Activated T-helper 9 cell treated with anti-CD3 and anti-CD28 coated beads, Interleukin-2, amount 50 U/mL, for 16 hours (primary cell): ENCODE measurements at places on chromosomes 7 and 10.

DNA sequence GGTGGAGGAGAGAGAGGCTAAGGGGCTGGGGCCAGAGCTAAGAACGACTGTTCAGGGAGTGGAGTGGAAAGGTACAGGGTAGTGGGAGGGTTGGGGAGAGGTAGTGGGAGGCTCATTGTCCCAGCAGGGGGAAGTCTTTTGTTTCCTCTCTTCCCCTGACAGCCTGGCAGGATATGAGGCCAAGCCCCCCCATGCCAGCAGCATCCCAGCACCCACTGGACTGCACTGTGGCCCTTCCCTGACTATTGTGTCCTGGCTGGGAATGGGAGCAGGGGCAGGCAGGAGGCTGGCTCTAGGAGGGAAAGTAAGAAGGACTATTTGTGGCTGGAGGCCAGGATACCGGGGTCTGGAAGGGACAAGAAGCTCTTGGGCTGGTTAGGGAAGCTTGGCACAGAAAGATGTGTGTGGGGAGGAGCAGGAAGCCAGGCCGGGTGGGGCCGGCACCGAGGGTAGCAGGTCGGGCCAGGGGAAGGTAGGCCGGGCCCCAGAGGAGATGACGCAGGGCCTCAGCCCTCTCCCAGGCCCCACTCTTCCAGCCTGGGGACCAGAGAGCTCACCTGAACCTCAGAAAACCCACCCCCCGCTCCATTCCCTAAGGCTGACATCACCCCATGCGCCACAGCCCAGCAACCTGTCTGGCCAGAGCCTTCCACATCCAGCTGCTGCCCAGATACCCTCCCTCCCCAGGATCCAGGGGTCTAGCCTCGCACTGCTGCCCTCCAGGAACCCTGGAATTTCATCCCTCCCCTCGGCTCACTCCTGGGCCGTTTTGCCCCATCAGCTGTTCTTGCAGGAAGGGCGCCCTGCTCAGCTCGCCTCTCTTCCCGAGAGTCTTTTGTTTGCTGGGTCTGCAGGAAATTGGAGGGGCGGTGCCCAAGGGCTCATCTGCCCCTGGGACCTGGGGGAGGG is 8.8 kb upstream of the EPHB4 start:
- no peak for DNase-seq

- DNase-seq = no peak
These were observed 43.2 kb upstream of the ACSL5 start for GRCh38 chr10:112330607-112331160.

DNA sequence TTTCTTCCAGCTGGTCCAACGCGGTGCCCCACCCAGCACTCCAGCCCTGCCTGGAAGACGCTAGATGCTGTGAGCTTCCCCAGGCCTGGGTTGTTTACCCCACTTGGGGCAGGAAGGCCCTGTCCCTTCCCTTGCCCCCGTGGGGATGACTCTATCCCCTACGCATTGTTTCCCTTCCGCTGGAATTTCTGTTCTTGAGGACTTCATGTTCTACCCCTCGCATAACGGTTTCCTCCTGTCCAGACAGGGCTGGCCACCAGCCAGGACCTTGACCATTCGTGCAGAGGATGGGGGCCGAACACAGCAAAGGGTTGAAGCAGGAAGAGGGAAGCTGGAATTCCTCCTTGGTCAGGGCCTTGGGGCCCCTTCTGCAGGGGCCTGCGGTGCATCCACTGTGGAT is 14.7 kb upstream of the SERPINE1 start:
- no peak for DNase-seq

GRCh38 chr10:43825984-43826383 is 177.3 kb upstream of the ZNF32 start:
- no peak for DNase-seq

- DNase-seq = no peak
These were observed 433.9 kb downstream of the SORCS3 start for GRCh38 chr10:105075031-105075430.

- no peak for DNase-seq
These were observed 43.1 kb downstream of the DENND2A start for GRCh38 chr7:140597428-140597949.

DNA sequence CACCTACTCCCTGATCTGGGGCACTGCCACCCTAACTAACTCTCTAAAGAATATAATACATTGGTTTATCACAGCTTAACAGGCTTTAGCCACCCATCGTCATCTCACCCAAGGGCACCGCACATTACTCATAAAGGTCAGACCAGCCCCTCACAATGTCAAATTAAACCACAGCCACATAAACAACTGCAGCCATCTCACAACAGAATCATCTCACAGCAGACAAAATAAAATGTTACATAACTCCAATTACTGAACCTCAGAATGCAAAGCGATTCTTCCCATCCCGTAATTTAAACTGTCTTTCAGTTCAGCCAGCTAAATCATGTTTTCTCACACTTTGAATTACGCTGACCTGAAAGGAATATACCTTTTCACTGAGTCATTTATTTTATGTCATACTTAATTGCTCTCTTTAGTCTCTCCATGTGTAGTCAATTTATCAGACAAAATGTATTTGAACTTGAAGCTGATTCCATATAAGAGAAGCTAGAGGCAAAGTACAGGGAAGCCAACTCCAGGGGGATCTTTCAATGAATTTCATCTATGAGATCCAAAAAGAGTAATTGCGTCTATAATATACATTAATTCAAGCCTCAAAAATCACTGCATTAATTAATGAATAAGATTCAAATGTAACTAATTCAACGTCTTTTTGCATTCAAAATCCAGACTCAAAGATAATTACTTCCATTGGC is 96.9 kb upstream of the NEBL start:
- no peak for DNase-seq

- DNase-seq = no peak
These were observed 1136.1 kb upstream of the POT1 start for GRCh38 chr7:126065766-126066165.

GRCh38 chr7:6323967-6324701 is 51.7 kb upstream of the CYTH3 start:
- DNase-seq = no peak

GRCh38 chr7:20352573-20353306 is 22.0 kb downstream of the ITGB8 start:
- DNase-seq = no peak

GRCh38 chr7:73967832-73968290 is 60.1 kb upstream of the ELN start:
- no peak for DNase-seq

GRCh38 chr7:128883622-128884448 is 21.2 kb downstream of the ATP6V1F start:
- DNase-seq = peak; percentile 77

DNA sequence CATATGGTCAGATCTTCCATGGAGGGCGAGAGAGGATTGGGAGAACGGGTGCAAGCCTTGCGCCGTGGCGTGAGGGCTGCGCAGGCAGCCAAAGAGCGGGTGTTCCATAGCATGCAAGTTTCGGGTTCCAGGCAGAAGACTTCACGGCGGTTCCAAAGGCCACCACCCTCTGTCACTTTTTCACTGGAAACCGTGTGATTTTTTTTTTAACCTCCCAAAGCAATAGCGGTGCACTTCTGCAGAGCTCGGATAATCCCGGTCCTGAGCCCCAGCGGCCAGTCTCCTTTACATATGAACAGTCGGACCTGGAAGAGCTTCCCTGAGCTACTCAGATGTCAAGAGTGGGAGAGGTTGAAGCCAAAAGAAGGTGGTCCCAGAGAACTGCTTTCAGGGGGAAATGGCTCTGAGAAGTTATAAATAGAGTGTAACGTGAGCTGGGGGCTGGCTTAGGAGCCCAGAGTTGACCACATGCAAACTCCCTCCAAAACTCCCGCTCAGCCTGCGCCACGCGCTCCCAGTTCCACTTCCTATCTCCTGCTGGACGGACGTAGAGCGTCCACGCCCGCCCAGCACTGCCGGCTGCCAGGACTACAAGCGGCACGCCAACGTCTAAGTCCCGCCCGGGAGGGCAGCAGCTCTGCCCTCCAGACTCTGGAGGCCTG is at the start of gene MEOX2:
MEOX2 (minus strand) TSS at position 389 of the 662 bp plus-strand sequence; CDS start at position 108, 281 bp downstream.
- no peak for DNase-seq

GRCh38 chr10:107071301-107071700 is 93.2 kb downstream of the SORCS1 start:
- DNase-seq = no peak

DNA sequence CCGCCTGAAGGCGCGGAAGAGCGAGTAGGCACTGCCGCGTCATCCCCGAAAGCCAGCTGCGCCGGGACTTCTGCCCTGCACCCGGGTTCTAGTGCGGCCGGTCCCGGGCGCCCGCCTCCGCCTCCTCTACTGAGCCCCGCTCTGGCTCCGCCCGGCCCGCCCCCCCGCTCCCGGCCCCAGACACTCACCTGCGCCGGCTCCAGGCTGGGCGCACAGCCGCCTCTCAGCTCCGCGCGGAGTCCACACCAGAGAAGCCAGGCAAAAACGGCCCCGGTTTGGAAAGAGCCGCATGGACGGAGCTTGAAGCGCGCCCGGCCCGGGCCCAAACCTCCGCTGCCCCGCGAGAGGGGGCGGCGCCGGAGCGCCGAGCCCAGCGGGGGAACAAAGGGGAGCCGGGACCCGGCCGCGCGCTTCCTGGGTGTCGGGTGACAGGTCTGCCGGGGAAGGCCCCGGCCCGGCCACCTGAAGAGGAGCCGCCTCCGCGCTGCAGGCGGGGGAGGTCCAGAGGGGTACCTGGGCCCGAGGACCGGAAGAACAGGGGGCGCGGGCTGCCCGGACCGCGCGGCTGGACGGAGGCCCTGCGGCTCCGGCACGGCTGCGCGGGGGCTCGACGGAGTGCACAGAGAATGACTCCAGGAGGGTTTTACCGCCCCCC is 168.2 kb downstream of the NRF1 start:
- no peak for DNase-seq

DNA sequence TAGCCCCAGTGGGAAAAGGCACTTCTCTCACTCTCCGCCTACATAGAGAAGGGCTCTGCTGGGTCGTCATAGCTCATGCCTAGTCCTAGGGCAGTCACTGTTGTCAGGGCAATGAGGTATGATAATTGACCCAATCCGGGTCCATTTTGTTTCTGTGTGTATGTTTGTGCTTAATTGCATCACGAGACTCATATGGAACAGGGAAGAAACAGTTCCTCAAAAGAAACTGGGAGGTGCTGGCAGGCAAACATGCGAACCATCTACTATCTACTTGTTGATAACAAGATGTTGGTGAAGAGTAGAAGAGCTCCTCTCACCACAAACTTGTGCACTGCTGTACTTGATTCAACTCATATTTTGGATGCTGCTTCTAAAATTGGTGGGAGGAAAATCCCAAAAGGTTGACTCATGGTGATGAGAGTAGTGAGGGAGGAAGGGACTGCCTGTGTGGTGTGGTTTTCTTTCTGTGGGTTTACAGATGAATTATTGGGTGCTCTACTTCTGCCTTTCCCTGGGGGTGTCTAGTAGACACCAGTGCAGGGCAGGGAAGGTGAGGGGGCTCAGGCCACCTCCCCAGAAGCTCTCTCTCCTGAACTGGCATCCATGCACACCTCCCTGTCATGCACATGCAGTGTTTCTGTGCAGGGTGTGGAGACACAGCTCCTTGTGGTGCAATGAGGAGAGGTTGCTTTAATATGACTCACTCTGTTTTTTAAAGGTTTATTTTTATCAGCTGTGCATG is 29.4 kb downstream of the LSMEM1 start:
- DNase-seq = no peak

GRCh38 chr7:81822811-81823210 is 53.0 kb upstream of the HGF start:
- DNase-seq = no peak

DNA sequence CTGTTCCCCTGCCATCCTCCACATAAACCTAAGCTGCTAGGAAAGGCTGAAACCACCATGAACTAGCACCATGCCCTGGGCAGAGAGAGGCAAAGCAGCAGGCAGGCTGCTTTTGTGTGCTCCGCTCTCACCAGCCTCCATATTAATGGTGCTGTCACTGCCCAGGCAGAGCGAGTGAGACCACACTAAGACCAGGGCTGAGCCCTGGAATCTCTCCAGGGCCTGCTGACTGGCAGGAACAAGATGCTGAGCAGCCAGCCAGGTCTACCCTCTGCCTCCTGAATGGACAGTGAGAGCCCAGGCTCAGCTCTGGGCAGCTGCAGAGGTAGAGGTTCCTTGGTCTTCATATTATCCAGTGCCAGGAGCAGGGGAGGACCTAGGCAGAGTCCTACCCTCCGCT is 1.6 kb upstream of the CRHR2 start:
- DNase-seq = no peak

- DNase-seq = no peak
These were observed 34.8 kb downstream of the C7orf33 start for GRCh38 chr7:148625342-148625741.

DNA sequence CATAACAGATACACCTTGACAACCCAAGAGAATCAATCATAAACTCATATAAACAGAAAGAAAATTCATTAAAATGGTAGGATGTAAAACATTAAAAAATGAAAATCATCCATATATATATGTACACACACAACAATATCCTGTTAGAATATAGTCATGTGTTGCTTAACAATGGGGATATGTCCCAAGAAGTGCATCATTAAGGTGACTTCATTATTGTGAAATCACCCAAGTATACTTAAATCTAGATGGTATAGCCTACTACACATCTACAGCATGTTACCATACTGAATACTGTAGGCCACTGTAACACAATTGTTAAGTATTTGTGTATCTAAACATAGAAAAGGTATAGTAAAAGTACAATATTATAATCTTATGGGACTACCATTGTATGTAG is 115.8 kb upstream of the TMEM168 start:
- DNase-seq = no peak

- no peak for DNase-seq
These were observed 34.6 kb downstream of the MALSU1 start for GRCh38 chr7:23333671-23334246.

DNA sequence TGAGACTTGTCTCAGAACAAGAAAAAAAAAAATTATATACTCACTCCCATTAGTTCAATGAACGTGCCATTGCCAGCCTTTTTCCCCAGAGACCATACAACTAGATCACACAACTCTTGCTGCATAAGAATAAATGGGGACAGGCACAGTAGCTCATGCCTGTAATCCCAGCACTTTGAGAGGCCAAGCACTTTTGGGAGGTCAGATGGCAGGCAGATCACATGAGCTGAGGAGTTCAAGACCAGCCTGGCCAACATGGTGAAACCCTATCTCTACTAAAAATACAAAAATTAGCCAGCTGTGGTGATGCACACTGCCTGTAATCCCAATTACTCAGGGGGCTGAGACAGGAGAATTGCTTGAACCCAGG is 13.6 kb downstream of the PDLIM1 start:
- DNase-seq = no peak

DNA sequence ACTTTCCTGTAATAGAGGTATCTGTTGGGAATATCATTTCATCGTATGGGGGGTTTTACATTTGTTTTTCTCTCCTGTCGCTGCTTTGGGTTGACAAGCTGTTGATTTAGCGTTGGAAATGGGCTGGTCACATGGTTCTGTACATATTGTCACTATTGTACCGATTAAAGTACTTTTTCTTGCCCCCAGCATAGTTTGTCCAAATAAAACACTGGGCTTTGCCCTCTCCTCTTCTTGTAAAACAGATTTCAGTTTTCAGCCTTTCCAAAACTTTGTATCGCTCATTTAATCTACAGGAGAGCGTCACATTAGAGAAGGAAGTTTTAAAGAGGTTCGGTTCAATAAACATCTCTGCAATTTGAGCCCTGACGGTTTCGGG is 4.0 kb downstream of the BMI1 start:
- DNase-seq = no peak

DNA sequence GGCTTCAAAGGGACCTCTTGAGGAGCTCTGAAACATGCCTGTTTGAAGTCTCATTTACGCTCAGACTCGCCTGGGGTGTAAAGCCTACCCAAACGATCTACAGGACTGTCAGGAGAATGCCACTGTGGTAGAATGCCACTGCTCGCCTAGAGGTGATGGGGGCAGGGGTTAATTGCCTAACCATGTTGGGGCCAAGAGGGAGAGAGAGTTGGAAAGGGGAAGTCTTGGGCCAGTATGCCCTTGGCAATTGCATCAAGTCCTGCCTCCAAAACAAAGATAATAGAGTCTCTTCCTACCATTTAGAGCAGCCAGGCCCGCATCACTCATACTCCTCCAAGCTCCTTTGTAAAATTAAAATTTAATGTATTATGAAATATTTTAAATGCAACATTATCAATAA is 25.2 kb downstream of the CDK1 start:
- no peak for DNase-seq
